Esophagus muscularis mucosa (tissue), 4 donors: ENCODE measurements at places on chromosomes 3 and 15.

- H3K4me3 ChIP-seq = no peak overlapping the region
- DNase-seq = no peak
- H3K4me1 ChIP-seq = no peaks in the 10 kb centered on the region
Measured at GRCh38 chr3:126111566-126112475, 27.9 kb upstream of the SLC41A3 start.

DNA sequence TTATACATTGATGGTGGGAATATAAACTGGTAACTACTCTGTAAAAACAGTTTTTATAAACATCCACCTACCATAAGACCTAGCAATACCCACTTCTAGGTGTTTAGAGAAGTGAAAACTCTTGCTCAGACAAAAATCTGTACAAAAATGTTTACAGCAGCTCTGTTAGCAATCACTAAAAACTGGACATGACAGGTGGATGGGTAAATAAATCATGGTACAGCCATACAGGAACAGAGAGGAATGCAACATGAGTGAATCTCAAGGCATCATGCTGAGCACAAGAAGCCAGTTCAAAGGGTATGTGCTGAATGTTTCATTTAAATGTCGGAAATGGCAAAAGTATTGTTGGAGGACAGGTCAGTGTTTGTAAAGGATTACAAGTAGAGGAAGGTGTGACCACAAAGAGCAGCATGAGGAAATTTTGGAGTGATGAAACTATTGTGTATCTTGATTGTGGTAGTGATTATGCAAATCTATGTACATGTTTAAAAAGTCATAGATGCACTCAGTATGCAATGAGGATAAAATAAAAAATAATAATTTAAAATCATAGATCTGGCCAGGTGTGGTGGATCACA lies 2.8 kb upstream of the RNU5A-1 start:
- peaks cover 17% of the 10 kb centered on the region for H3K4me1 ChIP-seq
- H3K4me3 ChIP-seq = no peak overlapping the region
- no peak overlapping the region for H3K27ac ChIP-seq
- H3K27me3 ChIP-seq = no peaks in the 10 kb centered on the region

DNA sequence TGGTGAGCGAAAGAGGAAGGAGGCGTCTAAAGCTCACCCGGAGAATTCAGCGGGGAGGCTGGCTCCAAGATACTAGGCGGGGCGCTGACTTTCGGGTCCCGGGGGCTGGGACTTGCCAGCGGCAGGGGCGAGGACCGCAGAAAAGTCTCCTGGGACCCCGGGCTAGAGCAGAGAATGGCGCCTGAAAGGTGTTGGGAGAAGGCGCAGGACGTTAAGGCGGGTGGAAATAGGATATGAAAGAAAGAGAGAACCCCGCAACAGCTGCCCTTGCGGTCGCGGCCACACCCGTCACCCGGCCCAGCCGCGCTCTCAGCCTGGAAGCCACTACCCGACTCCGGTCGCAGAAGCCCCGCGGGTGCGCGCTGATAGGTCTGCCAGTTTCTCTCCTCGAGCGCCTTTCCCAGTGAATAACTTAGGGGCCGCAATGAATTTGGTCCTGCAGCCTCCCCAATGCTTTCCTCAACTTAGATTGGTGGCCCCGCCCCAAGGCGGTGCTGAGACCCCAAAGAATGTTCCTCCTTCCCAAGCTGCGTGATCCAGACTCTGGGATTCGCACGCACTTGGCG lies 604 bp downstream of the LTK start:
- no peak overlapping the region for H3K27ac ChIP-seq
- H3K4me3 ChIP-seq = peak overlapping the region; percentile 40
- H3K27me3 ChIP-seq = peaks cover 3% of the 10 kb centered on the region
- DNase-seq = no peak
- peaks cover 28% of the 10 kb centered on the region for H3K4me1 ChIP-seq

DNA sequence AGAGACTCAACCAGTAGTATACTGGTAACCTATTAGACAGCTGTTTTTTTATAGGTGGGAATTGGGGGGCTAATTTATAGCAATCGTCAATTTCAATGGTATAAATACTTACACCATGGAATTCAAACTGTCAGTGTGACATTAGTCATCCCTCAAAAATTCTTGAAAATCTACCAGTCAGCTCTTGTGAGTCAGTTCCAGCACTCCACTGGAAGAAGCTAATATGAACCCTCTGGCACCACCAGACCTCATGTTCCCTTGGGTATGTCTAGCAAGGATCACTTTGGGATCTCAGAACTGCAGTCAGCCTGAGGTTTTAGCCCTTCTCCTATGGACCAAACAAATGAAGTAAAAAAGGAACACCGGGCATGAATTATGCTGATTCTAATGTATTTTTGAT lies 11.8 kb upstream of the UACA start:
- H3K4me1 ChIP-seq = no peaks in the 10 kb centered on the region
- H3K4me3 ChIP-seq = no peak overlapping the region
- DNase-seq = no peak

DNA sequence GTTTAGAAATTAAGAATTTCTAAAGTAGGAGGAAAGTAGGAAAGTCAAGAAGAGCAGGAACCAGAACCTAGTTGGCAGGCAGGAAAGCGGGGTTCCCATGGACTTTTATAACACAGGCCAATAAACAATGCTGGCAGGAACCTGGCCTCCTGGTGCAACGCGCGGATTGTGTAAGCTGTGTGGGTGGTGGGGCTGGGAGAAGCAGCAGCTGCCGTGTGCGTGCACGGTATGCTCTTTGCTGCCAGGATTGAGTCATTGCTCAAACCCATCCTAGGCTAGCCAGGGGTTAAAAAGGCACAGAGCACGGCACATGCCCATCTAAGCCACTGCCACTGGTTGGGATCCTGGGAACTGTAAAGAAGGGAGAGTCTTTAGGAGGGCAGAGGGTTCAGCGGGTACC lies 209.9 kb upstream of the RGMA start:
- H3K36me3 ChIP-seq = no peaks in the 10 kb centered on the region
- DNase-seq = peak; percentile 89
- no peaks in the 10 kb centered on the region for H3K27me3 ChIP-seq
- no peak overlapping the region for H3K27ac ChIP-seq

GRCh38 chr15:60000824-60001609 lies 3.1 kb upstream of the FOXB1 start:
- peaks cover 95% of the 10 kb centered on the region for H3K27me3 ChIP-seq
- no peaks in the 10 kb centered on the region for H3K36me3 ChIP-seq
- H3K27ac ChIP-seq = no peak overlapping the region
- no peak for DNase-seq
- no peak overlapping the region for H3K4me3 ChIP-seq

DNA sequence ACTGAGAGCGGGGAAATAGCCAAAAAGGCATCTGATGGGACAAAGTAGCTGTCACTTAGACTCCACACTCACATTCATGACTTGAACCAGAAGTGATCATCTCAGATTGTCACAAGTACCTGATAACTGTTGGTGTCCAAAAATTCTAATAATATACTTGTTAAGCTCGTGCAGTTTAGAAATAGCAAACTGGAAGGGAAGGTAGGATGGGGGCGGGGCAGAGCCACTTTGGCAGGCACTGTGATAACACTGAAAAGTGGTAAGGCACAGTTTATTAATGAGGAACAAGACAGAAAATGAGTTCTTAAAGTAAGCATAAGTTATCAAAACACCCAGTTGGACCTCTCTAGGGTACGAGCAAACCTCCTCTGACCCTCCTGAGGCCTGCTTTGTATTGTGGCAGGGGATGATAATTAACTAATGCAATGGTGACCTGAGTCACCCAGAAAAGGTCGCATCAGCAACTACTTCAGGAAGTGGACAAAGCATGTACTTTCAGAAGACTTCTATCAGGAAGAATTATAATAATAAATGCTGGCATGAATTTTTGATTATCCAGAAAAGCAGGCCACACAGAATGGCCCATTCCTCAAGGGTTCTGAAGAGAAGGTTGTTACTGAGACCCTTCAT lies 54.4 kb downstream of the ADCY5 start:
- no peak overlapping the region for H3K4me3 ChIP-seq
- H3K4me1 ChIP-seq = peaks cover 88% of the 10 kb centered on the region
- DNase-seq = no peak
- H3K27ac ChIP-seq = peak overlapping the region; percentile 97
- no peaks in the 10 kb centered on the region for H3K36me3 ChIP-seq

DNA sequence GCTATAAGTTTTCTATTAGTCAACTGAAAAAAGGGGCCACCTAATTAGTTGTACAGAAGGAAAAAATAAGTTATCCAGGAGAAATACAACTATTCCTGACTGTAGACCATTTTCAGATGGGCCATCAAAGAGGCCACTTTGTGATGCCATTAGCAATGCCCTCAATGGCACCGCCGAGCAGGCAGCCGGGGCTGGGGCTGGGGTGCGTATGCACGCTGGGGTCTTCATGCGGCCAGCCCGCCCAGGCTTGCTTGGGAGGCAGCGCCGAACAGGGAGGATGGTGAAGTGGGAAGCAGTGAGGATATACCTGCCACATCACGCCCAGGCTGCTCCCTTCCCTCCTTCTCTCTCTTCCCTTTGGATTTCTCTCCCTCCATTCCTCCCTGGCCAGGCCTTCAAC lies 128.4 kb downstream of the XXYLT1 start:
- H3K27me3 ChIP-seq = no peaks in the 10 kb centered on the region
- no peak overlapping the region for H3K4me3 ChIP-seq
- DNase-seq = no peak
- H3K27ac ChIP-seq = no peak overlapping the region

GRCh38 chr15:60520825-60521368 lies 42.0 kb upstream of the ICE2 start:
- no peak overlapping the region for H3K27ac ChIP-seq

GRCh38 chr3:37489355-37489754 lies 315.0 kb upstream of the LRRFIP2 start:
- peaks cover 7% of the 10 kb centered on the region for H3K36me3 ChIP-seq
- peaks cover 36% of the 10 kb centered on the region for H3K4me1 ChIP-seq
- no peaks in the 10 kb centered on the region for H3K27me3 ChIP-seq
- H3K4me3 ChIP-seq = no peak overlapping the region

DNA sequence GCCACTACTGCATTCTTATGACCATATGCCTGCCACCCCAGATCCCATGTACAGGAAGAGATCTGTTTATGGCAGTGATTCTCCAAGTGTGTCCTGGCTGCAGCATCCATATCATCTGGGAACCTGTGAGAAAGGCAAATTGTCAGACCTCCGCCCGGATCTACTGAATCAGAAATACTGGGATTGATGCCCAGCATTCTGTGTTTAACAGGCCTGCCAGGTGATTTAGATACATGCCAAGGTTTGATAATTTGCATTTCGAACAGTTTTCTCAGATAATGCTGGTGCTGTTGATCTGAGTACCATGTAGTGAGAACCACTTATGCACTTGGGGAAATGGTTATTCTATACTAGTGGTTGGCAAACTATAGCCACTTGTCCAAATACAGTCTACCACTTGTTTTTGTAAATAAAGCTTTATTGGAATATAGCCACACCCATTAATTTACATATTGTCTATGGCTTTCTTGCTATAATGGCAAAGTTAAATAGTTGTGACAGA lies 165.4 kb downstream of the SSR3 start:
- DNase-seq = no peak
- no peak overlapping the region for H3K27ac ChIP-seq
- H3K4me1 ChIP-seq = no peaks in the 10 kb centered on the region

GRCh38 chr15:25770031-25770430 lies 93.1 kb downstream of the ATP10A start:
- no peaks in the 10 kb centered on the region for H3K36me3 ChIP-seq
- H3K27me3 ChIP-seq = no peaks in the 10 kb centered on the region
- peaks cover 20% of the 10 kb centered on the region for H3K4me1 ChIP-seq
- H3K27ac ChIP-seq = no peak overlapping the region

DNA sequence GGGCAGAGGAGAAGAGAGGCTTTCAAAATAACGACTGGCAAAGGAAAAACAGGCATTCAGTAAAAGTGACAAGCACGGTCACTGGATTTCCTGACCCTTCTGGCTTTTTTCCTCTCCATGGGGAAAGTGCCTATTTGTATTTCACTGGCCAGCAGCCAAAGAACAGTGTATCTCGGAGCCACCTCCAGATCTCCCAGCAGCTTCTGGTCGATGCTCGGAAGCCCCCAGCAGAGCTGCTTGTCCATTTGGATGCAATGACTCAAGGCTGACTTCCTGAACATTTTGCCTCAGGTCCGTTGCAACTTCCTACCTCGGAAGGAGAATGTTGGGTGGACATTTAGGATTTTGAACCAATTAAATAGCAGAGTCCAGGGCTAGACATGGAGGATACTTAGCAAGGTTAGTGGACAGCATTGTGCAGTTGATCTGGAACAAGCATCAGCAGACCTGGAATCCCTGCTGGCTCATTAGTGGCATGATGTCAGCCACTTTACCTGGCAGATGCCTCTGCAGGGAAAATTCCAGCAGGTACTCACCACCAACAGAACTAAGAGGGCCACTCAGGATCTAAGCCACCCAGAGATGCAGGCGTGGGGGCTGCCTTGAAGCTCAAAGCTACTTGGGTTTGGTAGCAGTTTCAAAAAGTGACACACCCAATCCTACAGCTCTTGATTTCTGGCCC lies 1.1 kb downstream of the FAM107A start:
- peak overlapping the region; percentile 70 for H3K27ac ChIP-seq
- no peaks in the 10 kb centered on the region for H3K27me3 ChIP-seq
- DNase-seq = no peak
- peak overlapping the region; percentile 55 for H3K4me3 ChIP-seq
- H3K36me3 ChIP-seq = no peaks in the 10 kb centered on the region
